Gastroesophageal sphincter (tissue), 4 donors: ENCODE measurements at places on chromosomes 7 and 10.

DNA sequence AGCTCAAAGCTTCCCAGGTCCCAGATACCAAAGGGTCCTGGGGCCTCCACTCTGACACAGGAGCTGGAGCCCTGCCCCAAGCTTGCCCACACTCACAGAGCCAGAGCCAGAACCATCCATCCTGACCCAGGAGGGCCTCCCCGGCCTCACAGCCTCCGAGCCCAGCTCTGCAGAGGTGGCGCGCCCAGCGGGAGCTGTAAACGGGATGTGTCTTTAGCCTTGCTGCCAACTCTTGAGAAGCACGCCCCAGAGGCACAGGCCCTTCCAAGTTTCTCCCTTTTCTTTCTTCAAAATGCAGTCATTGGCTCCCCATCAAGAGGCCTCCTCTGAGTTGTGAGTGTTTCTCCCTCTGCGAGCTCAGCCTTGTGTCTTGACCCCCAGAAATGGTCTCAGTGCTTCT, 75.0 kb downstream of the PDGFA start:
- peak; percentile 22 for ATAC-seq

GRCh38 chr7:91198371-91198770, 65.9 kb upstream of the FZD1 start:
- no peak for ATAC-seq

GRCh38 chr7:138667535-138668228, 33.5 kb downstream of the SVOPL start:
- no peak for ATAC-seq

GRCh38 chr7:53658951-53659350, 623.5 kb downstream of the POM121L12 start:
- ATAC-seq = no peak

DNA sequence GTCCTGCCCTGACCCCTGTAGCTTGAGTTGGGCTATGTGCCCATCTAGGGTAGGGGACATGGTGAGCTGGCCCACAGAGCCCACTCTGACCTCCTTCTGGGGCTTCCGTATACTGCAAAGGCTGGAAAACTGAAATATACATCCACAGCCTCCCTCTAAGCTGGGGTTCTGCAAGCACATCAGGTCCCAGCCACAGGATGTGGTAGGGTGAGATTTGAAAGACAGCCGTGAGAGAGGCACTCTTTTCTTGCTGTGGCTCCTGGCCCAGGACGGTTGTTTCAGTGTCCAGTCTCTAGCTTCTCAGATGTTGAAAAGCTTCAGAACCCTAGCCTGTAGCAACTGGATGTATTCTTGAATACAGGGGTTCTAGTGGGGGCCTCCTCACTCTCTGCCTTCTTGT, 60.1 kb upstream of the ADRB1 start:
- no peak for ATAC-seq

DNA sequence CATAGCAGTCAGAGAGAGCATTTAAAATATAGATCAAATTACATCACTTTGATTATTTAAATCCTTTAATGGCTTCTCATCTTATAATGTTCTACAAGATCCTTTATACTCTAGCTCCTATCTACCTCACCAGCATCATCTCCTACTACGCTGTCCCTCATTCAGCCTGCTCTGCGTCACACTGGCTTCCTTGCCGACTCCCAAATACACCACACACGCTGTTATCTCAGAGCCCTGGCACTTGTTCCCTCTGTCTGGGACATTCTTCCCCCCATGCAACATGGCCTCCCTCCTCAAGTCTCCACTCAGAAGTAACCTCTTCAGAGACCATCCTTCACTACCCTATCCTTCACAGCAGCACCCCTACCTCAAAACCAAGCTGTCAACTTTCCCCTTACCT, 46.7 kb downstream of the RNLS start:
- ATAC-seq = no peak

DNA sequence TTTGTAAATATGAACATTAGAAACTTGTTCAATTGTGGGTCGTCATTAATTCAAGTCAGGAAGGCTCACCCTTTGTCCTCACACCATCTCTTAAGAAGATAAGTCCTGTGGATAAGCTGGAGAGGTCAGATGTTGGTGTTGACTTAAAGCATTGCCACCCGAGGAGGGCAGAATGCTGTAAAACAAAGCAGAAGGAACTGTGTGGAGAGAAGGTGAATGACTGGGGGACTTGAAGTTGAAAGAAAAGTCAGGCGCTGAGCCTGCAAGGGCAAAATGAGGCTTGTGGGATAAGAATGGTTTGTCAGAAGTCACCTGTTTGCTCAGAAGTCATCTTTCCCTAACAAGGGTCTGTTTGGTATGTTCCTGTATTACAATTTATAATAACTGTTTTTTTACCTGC, 9.1 kb downstream of the RPA3 start:
- ATAC-seq = no peak

- no peak for ATAC-seq
Measured at GRCh38 chr7:105245398-105246114, 143.2 kb downstream of the SRPK2 start.

DNA sequence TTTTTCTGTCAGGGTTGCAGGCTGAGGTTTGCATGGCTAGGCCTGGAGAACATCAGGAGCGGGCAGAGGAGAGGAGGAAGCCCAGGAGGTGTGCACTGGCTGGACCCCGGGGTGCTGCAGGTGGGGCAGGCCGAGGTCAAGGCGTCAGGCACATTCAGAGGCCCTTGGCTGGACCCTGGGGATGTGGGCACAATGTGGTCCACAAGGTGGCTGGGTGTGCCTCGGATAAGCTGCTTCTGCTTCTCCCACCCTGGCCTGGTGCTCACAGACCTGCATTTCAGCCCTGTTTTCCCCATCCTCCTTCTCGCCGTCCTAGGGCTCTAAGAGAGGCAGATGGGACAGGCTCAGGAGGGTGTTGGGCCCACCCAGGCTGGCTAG, 108.2 kb downstream of the ADCY1 start:
- no peak for ATAC-seq

- ATAC-seq = no peak
Measured at GRCh38 chr10:5040781-5041470, 37.3 kb upstream of the AKR1C2 start.

- no peak for ATAC-seq
Measured at GRCh38 chr10:62333988-62334682, 40.0 kb upstream of the ZNF365 start.

- ATAC-seq = no peak
Measured at GRCh38 chr7:105577251-105577650, 4.0 kb downstream of the EFCAB10 start.

GRCh38 chr7:155987681-155988235, 175.5 kb upstream of the SHH start:
- no peak for ATAC-seq

DNA sequence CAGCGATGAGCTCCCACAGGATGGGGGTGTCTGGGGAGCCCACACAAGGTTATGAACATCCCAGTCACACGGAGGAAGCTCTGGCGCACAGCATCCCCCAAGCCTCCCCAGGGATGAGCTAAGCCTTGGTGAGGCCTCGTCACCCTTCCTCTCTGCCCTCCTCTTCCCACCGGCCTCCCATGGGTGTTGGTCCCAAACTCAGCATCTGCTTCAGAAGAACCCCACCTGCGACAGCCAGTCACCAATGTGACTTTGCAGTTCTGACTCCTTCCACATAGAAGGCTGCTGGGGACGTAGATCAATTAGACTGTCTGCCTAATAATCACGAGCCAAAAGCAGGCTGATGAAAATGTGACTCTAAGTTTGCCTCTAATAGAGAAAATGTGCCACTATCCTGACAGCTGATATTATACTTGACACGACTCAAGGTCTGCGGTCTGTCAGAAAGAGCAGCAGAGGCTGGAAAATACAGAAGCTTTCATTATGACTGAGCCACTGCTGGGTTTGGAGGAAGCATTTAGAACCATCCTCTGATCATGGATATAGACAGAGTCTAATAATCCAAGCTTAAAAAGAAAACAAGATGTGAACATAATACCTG, 116.0 kb upstream of the PFKP start:
- no peak for ATAC-seq

DNA sequence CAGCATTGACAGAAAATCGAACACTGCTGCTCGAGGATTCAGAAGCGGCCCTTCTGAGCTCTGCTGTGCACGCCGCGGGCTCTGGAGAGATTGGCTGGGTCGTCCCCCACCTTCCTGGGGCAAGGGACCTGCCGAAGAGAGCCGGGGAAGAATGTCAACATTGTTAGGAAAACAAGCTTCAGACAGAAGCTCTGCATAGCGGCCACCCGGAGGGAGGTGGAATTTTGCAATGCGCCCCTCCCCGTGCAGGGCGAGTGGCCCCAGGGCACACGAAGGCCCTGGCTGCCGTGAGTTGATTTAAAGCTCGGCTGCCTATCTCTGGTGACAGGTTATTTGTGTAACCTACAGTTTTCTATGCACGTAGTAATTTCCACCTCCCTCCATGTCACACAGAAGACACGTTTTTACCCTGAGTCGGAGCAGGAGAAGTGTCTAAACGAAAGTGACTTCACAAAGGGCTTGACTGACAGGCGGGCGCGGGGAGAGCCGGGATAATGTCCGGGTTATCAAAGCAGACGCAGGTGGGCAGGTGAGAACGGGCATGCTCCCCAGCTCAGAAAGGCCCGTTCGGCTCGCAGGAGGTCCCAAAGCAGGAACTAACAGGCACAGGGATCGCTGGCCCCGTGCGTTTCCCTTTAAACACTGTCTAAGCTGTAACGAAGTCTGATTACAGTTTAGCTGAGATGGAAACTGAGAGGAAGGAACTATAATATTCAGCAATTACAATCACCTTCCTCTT, 84.6 kb downstream of the PDGFA start:
- no peak for ATAC-seq

DNA sequence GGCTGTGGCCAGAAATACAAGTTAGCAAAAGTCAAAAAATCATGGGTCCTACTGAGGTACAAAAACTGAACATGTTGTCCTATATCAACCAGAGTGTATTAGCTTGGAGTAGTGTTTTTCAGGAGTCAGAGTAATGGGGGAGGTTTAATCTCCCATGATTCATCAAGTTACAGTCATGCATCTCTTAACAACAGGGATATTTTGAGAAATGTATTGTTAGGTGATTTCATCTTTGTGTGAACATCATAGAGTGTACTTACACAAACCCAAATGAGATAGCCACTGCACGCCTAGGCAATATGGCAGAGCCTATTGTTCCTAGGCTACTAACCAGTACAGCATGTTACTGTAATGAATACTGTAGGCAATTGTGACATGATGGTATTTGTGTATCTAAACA, 14.9 kb upstream of the TES start:
- ATAC-seq = no peak

- ATAC-seq = no peak
Measured at GRCh38 chr7:92872701-92873100, 36.3 kb upstream of the CDK6 start.

- peak; percentile 29 for ATAC-seq
Measured at GRCh38 chr10:80204677-80205476, 460 bp downstream of the ANXA11 start.

GRCh38 chr10:46217752-46218453, 68.9 kb upstream of the ANTXRL start:
- ATAC-seq = no peak

- no peak for ATAC-seq
Measured at GRCh38 chr10:71250405-71250804, 38.0 kb downstream of the UNC5B start.

- ATAC-seq = no peak
Measured at GRCh38 chr7:26714006-26714405, 150.4 kb downstream of the SKAP2 start.

- ATAC-seq = no peak
Measured at GRCh38 chr10:52071814-52072213, 242.3 kb upstream of the DKK1 start.

DNA sequence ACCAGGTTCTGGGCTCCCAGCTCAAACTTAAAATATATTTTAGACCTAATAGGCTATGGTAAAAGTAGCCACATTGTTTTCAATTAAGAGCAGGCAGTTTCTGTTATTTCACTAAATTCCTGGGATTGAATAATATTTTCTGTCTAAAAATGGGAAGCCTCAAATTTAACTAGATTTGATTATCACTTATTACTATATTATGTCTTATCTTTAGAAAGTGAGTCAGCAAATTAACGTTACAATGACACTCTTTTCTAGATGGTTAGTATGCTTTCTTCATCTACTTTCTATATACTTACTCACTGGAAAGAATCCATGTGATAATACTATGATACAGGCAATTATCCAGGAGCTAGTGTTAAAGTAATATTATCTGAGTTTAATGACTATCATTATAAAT, 27.5 kb downstream of the KIF5B start:
- ATAC-seq = no peak

- ATAC-seq = peak; percentile 46
Measured at GRCh38 chr7:156475666-156476065, 164.9 kb upstream of the RNF32 start.

- no peak for ATAC-seq
Measured at GRCh38 chr7:1646957-1647891, 22.9 kb upstream of the ELFN1 start.

GRCh38 chr10:24114556-24114955, 94.4 kb upstream of the KIAA1217 start:
- no peak for ATAC-seq

DNA sequence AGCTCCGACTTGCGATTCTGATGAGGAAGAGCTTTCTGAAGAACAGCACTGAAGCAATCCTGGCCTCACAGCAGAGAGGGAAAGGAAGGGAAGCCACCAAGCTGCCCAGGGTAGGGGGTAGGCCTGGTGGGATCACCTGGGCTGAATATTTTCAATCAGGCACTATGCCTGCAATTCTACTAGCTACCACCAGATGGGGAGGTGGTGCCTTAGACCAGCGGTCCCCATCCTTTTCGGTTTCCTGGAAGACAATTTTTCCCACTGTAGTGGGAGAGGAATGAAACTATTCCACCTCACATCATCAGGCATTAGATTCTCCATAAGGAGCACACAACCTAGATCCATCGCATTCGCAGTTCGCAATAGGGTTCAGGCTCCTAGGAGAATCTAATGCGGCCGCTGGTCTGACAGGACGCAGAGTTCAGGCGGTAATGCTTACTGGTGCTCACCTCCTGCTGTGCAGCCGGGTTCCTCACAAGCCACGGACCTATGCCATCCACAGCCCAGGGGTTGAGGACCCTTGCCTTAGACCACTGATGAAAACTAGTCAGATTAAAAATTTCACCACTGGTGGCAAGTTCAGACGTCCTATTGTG, 2.7 kb downstream of the LRRC20 start:
- ATAC-seq = no peak

DNA sequence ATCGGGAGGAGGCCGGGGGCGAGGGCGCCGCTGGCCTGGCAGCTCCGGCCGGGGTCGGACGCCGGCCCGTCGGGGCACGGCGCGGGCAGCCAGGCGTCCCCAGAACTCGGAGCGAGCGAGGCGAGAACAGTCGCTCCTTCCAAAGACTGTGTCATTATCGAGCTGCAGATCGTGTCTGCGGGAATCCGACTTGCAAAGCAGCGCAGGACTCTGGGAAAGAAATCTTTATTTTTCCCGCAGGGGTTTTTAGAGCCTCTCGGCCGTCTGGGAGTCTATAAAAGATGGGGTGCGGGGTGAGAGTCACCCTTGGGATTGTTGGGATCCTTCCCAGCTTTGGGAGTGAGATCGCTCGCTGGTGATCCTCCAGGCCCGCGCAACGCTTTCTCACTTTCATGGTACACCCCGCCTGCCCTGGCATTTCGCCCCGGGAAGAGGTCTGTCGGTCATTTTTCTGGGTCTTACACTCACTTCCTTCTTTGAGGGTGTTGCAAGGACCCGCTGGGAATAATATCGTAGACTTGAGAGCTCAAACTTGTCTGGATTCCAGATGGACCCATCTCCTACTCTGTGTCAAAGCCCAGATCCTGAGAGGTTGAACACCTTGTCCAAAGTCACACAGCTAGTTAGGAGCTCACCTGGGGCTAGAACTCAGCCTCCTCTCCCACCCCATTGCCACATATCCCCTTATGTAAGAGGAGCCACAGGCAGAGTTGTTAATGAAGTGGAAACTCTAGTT, 1.0 kb downstream of the UBTD1 start:
- ATAC-seq = no peak

- ATAC-seq = no peak
Measured at GRCh38 chr7:33744293-33745075, 160.9 kb upstream of the BMPER start.

GRCh38 chr10:113999531-113999930, 44.1 kb upstream of the ADRB1 start:
- ATAC-seq = no peak
